CD4-positive, alpha-beta T cell treated with Interleukin-4 for 4 hours (primary cell): ENCODE measurements at places on chromosomes 13 and 19.
A peak's percentile ranks its signal among the peaks of the same experiment; 100 is the strongest.

GRCh38 chr19:7177926-7178325 lies 108.4 kb downstream of the ZNF557 start:
- DNase-seq = no peak

DNA sequence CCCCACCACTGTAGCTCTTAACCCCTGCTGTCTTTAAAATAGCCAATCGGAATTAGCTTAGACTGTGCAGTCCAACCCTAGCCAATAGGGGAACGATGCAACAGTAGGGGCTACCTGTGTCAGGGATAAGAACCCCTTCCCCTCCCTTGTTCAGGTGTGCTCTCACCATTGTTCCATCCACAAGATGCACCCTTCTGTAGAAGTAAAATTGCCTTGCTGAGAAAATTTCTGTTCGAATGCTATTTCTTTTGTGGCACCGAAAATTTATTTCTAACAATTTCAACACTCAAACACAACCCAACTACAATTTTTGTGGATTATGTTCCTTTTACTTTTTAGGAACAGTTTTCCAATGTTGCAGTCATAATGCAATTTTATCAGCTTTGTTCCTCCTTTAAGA lies 3.6 kb upstream of the ZNF583 start:
- no peak for DNase-seq

DNA sequence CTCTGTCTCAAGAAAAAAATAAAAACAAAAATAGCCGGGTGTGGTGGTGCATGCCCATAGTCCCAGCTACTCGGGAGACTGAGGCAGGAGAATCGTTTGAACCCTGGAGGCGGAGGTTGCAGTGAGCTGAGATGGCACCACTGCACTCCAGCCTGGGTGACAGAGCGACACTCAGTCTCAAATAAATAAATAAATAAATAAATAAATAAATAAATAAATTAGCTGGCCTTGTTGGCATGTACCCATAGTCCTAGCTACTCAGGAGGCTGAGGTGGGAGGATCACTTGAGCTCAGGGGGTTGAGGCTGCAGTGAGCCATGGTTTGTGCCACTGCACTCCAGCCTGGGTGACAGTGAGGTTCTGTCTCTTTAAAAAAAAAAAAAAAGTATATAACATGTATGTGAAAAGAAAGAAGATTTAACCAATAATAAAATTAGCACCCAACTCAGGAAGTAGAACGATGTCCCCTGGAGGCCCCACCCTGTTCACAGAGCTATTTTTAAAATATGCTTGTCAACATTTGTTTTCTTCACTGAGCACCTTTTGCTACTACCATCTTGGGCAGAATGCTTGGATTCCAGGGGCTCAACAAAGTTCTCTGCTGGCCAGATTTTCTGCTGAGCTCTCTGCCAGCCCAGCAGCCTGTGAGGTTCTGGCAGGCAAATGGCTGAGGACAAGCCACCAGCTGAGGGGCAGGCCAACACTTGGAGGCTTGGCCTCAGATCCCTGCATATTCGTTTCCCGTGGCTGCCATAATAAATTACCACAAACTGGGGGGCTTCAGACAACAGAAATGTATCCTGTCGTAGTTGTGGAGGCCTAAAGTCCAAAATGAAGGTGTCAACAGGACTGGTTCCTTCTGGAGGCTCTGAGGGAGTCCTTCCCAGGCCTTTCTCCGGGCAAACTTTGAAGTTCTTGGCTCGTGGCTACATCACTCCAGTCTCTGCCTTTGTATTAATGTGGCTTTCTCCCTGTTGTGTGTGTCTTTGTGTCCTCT lies 5.2 kb downstream of the SLC25A42 start:
- peak; percentile 44 for DNase-seq

- DNase-seq = no peak
Measured at GRCh38 chr13:113002206-113002912, 33.3 kb downstream of the MCF2L start.

DNA sequence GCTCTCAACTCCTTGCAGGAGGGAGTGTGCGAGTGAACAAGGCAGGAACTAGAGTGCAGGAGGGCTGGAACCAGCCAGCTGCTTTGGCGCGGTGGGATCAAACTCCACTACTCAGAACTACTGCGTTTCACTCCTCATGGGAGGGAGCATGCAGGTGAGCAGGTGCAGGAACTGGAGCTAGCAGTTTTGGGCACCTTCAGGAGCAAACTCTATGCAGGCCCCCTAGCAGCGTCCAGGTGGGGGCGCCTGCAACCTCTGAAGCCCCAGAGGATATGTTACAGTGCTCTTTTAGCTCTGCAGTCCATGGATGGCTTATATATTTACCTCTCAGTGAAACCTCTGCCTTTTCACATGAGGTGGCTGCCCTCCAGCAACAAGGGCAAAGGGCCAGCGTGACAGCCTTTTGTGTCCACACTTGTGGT lies 1303.4 kb downstream of the PCDH9 start:
- DNase-seq = no peak
